ENCODE measurements at places on chromosomes 6 and 20.

DNA sequence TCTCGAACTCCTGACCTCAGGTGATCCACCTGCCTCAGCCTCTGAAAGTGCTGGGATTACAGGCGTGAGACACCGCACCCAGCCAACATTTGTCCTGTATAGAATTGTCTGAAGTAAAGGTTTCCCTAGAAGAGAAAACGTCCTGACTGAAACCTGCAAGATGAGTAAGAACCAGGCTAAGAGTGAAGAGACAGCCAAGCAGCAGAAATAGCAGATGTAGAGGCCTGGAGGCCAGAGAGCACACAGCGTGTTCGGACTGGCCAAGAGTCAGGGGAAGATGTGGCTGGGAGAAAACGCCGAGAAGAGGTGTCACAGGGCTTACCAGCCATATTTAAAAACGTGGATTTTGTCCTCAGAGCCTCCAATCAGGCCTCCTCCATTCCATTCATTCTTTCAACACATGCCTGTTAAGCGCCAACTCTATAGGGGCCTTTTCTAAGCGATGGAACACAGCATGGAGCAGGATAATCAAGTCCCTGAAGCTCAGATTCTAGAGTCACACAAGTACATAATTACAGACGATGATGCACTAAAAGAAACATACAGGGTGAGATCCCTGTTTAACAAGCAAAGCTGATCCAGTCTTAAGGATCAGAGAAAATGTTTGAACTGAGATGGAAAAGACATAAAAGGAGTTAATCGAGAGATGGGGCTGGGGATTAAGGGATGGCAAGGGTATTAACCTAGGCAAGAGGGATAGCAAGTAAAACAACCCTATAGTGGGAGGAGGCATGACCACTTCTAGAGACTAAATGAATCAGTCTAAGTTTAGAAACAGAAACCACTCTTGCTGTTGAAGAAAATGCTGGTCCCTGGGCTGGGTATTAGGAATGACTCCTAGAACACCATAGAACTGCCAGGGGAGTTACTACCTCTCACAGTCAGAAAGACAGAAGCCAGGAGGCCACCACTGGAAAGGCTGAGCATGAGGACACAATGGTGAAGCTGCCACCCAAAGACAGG, 4.8 kb downstream of the ZCCHC3 start:
- H3K27ac ChIP-seq: no peak overlapping the region
- H3K4me1 ChIP-seq: peaks cover 16% of the 10 kb centered on the region
- no peaks in the 10 kb centered on the region for H3K36me3 ChIP-seq
- peaks cover 2% of the 10 kb centered on the region for H3K27me3 ChIP-seq
- H3K4me3 ChIP-seq: peak overlapping the region; percentile 6

- no peaks in the 10 kb centered on the region for H3K27me3 ChIP-seq
- no peak overlapping the region for H3K27ac ChIP-seq
- peaks cover 8% of the 10 kb centered on the region for H3K4me1 ChIP-seq
- no peaks in the 10 kb centered on the region for H3K36me3 ChIP-seq
- DNase-seq: no peak
- no peak overlapping the region for H3K4me3 ChIP-seq
These were observed 146.1 kb downstream of the TTLL2 start for GRCh38 chr6:167470836-167471547.

DNA sequence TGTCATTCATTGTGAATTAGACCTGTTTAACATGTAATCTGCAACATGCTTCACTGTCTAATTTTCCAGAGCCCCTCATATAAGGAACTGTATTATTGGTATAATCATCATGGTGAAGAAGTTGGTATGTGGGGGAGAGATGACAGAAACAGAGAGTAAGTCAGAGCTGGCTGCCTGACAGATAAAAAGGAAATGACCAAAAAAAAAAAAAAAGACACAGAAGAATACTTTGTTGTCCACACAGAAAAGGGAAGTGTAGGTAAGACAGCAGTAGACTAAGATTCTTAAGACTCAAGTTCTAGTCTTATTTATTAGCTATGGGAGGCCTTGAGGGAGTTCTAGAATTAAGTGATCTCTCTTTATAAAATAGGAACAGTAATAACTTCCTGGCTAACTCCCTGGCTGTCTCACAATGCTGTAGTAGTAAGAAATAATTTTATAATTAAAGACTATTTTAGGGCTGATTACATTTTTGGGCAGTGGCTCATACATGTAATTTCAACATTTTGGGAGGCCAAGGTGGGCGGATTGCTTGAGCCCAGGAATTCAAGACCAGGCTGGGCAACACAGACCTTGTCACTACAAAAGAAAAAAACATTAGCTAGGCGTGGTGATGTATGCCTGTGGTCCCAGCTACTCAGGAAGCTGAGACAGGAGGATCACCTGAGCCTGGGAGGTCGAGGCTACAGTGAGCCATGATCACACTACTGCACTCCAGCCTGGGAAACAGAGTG, 102.5 kb downstream of the PRL start:
- H3K4me1 ChIP-seq: no peaks in the 10 kb centered on the region
- DNase-seq: no peak
- H3K36me3 ChIP-seq: no peaks in the 10 kb centered on the region
- H3K4me3 ChIP-seq: no peak overlapping the region
- H3K27me3 ChIP-seq: no peaks in the 10 kb centered on the region
- H3K27ac ChIP-seq: no peak overlapping the region

DNA sequence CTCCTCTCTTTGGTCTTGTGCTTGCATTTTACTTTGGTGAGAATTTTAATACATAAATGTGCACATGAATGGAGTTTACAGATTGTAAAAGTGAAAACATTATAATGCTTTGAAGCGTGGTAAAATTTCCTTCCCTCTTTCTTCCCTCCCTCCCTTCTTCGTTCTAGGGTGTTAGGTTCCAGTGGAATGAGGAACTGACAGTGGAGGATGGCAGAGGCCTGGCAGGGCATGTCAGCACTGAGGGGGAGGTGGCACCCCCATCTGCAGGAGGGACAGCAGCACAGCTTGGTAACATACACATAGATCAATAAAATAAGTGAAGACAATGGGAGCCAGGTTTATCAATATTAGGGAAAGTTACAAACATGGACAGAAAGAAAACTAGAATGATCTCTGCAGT, 47.5 kb downstream of the RNASET2 start:
- peaks cover 5% of the 10 kb centered on the region for H3K4me1 ChIP-seq
- no peak for DNase-seq
- no peak overlapping the region for H3K27ac ChIP-seq
- H3K36me3 ChIP-seq: no peaks in the 10 kb centered on the region
- H3K4me3 ChIP-seq: no peak overlapping the region
- H3K27me3 ChIP-seq: no peaks in the 10 kb centered on the region

DNA sequence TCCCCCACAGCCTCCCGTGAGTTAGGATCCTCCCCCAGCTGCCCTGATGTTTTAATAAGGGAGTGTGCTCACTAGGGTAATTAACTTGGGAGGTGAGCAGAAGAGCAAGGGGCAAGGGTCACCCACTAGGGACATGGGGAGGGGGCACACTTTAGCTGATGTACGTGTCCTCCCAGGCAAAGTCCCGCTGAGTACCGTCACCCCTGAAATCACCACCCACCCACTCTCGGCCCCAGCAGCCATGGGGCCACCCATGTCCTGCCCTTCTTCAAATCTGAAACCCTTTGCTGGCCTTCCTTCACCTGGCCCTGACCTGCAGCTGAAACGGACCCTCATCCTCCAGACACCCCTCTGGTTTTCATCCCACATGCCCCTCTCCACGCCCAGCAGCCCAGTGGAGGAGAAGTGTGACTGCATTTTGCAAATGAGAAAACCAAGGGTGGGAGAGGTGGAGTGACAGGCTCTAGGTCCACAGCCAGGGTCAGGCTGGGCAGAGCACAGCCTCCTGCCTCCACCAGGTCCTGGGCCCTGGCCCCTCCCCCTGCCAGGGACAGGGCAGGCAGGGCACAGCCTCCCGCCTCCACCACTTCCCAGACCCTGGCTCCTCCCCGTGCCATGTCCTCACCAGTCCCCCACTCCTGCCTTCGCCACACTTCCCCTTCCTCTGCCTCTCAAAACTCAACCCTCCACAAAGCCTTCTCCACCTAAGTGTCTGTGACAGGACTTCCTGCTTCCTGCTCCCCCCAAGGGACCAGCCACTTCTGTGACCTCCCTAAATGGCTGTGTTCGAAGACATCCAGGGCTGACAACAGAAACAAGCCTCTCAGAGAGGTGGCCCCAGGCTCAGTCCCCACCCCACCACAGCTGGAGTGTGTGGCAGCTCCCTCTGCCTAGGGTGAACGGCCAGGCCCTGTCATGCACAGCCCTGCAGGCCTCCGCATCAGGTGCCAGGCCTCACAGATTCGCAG, 15.1 kb downstream of the ACSS1 start:
- H3K4me3 ChIP-seq: no peak overlapping the region
- no peak overlapping the region for H3K27ac ChIP-seq
- H3K36me3 ChIP-seq: no peaks in the 10 kb centered on the region
- no peaks in the 10 kb centered on the region for H3K27me3 ChIP-seq
- no peak for DNase-seq
- H3K4me1 ChIP-seq: no peaks in the 10 kb centered on the region

GRCh38 chr6:82032444-82032843, 215.1 kb downstream of the IBTK start:
- no peaks in the 10 kb centered on the region for H3K4me1 ChIP-seq
- no peaks in the 10 kb centered on the region for H3K36me3 ChIP-seq
- no peaks in the 10 kb centered on the region for H3K27me3 ChIP-seq
- H3K27ac ChIP-seq: no peak overlapping the region
- no peak overlapping the region for H3K4me3 ChIP-seq
- DNase-seq: no peak

- no peaks in the 10 kb centered on the region for H3K36me3 ChIP-seq
- no peaks in the 10 kb centered on the region for H3K4me1 ChIP-seq
- H3K27ac ChIP-seq: no peak overlapping the region
These were observed 109.8 kb upstream of the MAP7 start for GRCh38 chr6:136659991-136660499.

DNA sequence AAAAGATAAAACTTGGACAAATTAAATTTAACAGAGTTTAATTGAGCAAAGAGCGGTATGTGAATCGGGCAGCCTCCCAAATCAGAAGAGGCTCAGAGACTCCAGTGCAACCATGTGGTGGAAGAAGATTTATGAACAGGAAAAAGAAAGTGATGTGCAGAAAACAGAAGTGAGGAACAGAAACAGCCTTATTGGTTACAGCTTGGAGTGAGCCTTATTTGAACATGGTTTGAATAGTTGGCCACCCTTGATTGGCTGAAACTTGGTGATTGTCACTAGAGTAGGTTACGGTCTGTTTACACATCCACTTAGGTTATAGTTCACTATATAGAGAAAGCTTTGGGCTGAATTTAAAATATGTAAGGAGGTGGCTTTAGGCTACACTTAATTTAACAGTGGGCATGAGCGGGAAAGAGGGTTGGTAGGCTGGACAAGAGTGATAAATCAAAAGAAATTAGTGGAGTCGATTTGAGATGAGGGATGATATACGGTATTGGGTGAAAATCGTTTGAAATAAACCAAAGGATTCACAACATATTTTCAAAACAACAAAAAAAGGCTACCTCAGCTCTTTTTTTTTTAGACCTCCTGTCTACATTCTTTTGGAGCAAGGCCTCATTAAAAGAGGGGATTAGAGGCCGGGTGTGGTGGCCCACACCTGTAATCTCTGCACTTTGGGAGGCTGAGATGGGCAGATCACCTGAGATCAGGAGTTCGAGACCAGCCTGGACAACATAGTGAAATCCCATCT, 84.3 kb upstream of the PREP start:
- H3K4me1 ChIP-seq: no peaks in the 10 kb centered on the region
- H3K27ac ChIP-seq: no peak overlapping the region
- H3K4me3 ChIP-seq: no peak overlapping the region
- no peak for DNase-seq
- H3K36me3 ChIP-seq: no peaks in the 10 kb centered on the region

DNA sequence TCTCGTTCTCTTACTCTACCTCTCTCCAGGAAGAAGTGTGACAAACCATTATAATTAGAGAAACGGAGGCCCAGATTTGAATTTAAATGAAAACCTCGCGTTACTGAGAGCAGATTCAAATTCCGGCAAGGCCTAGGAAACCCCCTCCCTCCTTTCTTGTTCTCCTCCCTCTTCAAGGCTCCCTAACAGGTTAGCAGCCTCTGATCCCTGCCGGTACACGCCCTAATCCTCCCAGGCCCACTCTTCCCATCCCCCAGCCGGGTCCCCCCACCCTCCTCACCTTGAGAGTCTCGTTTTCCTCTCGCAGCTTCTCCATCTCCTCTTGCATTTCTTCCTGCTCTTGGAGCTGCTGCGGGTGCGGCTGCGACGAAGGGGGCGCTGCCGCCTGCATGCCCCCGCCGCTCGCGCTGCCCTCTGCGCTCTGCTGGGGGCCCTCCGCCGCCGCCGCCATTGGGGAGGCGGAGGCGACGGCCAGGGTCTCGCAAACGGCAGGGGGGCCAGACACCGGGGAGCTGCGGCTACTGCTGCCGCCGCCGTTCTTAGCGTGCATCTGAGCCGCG, 3.8 kb downstream of the MTCL3 start:
- no peaks in the 10 kb centered on the region for H3K36me3 ChIP-seq
- peaks cover 10% of the 10 kb centered on the region for H3K27me3 ChIP-seq
- peaks cover 2% of the 10 kb centered on the region for H3K4me1 ChIP-seq
- H3K27ac ChIP-seq: no peak overlapping the region

DNA sequence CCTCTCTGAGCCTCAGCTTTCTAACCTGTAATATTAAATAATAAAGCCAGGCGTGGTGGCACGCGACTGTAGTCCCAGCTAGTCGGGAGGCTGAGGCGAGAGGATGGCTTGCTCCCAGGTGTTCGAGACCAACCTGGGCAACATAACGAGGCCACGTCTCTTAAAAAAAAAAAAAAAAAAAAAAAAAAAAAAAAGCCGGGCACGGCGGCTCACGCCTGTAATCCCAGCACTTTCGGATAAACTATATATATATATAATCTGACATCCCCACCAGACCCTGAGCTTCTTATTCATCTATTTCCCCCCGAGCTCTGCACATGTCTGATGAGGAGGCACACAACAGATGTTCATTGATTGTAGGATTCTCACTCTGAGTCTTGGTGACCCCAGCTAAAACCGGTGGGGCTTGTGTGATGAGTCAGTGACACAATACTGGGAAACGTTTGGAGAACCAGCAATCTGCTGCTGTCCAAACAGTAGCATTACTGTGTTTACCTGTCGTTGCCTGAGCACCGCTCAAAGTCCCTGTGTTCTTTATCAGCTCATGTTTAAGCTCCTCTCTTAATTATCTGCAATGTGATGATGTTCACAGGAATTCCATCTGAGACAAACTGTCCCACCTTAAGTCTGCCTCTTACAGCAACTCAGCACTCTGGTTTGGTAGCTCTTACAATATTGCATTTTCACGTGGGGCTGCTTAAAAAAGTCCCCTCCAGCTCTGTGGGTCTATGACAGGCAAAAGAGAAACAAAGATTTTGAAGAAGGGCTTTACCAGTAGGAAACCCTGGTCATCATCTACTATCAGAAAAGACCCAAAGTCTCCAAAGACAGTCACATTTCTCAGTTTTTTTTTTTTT, 1.0 kb upstream of the SPATA2 start:
- H3K4me1 ChIP-seq: peaks cover 2% of the 10 kb centered on the region
- H3K36me3 ChIP-seq: no peaks in the 10 kb centered on the region
- no peaks in the 10 kb centered on the region for H3K27me3 ChIP-seq
- no peak for DNase-seq
- peak overlapping the region; percentile 71 for H3K4me3 ChIP-seq

- no peaks in the 10 kb centered on the region for H3K36me3 ChIP-seq
- H3K4me1 ChIP-seq: peaks cover 7% of the 10 kb centered on the region
- no peak for DNase-seq
- no peak overlapping the region for H3K4me3 ChIP-seq
- no peaks in the 10 kb centered on the region for H3K27me3 ChIP-seq
These were observed 50.5 kb downstream of the PCNA start for GRCh38 chr20:5069141-5069806.
